Gastroesophageal sphincter (tissue), 4 donors: ENCODE measurements at places on chromosomes 12 and 14. TPM values are rescaled to one million over a fixed set of nuclear protein-coding genes. Genes with fewer than 3 reads are reported as not detected.

Gene TRHDE
- 2.3 TPM for total RNA-seq

DNA sequence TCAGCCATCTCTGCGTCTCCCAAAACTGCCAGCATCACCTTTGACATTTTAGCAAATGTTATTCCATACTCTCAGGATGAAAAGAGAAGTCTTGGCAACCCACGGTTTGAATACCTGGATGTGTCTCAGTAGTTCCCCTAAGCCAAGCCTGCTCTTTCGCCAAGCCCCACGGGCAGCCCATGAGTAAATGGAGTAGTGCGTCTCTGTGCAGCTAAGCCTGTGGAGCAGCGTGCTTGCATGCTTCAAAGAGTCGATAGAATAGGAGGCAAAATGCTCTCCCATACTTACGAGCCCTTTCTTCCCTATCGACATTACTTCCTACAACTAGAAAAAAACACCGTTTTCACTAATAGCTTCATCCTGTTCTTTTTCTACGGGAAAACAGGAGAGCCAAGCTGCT is 634.5 kb upstream of the TMEM132C start:
- ATAC-seq, result no peak

Gene KIAA0586
- total RNA-seq, result 16.2 TPM

DNA sequence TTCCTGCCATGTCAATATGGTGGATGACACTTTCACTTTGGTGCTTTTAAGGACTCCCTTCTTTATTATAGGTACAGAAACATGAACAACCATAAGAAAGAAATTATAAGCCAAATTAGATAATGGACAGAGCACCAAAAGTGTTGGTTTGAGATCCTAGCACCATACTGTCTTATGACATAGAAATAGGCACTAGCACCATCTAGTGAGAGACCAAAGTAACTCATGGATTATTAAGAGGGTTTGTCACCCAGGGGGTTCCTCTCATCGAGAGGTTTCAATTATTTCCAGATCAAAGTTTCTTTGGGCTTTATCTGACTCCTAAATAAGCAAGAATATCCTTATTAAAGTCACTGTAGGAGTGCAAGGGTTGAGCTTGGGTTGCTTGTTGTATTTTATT is 153.0 kb upstream of the DIO2 start:
- no peak for ATAC-seq

- ATAC-seq, result no peak
Measured at GRCh38 chr12:75568801-75569200, 57.4 kb upstream of the KRR1 start.

DNA sequence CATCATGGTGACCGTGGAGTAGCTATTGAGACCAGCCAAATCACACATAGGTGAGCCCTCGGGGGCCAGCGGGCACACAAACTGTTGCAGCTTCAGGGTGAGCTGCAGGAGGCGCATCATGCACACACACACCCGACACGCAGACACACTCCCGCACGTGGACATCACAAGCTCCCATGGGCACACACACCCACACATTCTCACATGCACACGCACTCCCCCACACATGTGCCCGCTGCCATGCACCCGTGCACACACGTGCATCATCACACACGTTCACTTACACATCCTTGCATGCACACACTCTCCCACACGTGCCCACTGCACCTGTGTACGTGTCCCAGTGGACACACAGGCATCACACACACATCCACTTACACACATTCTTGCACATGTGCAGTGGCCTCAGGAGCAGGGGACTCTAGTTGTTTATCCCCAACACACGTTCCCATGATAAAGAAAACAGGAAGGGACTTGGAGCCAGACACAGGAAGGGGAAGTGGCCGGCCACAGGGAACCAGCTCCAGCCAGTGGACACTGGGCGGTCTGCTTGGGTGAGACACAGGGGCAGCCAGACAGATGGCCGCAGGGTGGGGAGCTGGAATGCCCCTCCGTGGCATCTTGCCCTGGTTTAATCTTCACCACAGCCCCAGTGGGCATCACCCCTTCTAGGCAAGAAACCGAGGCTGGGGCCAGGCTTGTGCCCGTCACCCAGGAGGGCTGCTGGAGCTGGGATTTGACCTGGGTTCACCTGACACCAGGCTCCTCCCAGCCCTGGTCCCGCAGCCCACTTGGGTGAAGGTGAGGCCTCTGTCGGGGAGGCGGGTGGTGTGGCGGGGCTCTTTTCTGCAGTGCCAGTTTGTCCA is 49.7 kb downstream of the CYP46A1 start:
- no peak for ATAC-seq

Gene COQ5
- 19.3 TPM for total RNA-seq

GRCh38 chr12:96099421-96099820 is 64.0 kb upstream of the LTA4H start:
- no peak for ATAC-seq

GRCh38 chr12:70068743-70069142 is 174.5 kb upstream of the CNOT2 start:
- ATAC-seq, result no peak

GRCh38 chr12:29743077-29743476 is 40.7 kb downstream of the TMTC1 start:
- no peak for ATAC-seq

DNA sequence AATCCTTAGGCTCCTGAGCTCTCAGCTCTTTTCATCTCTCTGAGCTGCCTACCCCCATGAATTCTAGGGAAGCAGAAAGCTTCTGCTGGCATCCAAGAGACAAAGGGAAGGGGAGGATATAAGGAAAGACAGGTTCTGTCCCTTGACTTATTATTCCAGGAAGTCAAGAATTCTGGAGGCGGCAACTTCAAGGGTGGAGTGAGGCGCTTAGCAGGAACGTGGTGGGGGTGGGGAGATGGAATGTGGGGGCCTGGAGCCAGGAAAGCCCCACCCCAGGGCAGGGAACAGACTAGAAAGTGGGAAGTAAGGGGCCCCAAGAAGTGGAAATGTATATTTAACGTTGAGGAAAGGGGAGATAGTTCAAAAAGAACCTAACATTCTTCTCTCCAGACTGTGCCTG is 1.4 kb downstream of the CALCOCO1 start:
- ATAC-seq, result no peak

GRCh38 chr14:29236848-29237247 is 470.3 kb downstream of the FOXG1 start:
- ATAC-seq, result no peak
